Ureter (tissue), 1 donor: ENCODE measurements at places on chromosomes 11 and 22. TPM values are rescaled to one million over a fixed set of nuclear protein-coding genes. Genes with fewer than 3 reads are reported as not detected.
A peak's percentile ranks its signal among the peaks of the same experiment; 100 is the strongest.

DNA sequence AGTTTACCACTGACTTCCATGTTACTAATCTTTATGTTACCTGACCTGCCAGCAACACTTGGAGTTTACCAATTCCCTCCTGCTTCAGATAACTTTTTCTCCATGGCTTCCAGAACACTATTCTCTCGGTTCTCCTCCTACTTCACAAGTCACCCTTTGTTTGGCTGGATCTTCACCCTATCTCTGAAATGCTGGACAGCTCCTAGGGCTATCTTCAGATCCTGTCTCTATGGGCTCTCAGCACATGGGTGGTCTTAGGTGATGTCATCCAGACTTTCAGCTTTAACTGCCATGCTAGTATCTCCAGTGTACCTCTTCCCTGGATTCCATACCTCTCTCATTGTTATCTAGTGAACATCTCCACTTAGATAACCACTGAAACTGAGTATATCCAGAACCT, 12.2 kb upstream of the VWCE start:
- no peak for DNase-seq

GRCh38 chr11:9367551-9367950, 16.9 kb upstream of the IPO7 start:
- no peak for DNase-seq

- no peak for DNase-seq
Observed at GRCh38 chr11:131754671-131755070, 384.3 kb downstream of the NTM start.

GRCh38 chr22:41772645-41773044, 27.8 kb upstream of the CCDC134 start:
- no peak for DNase-seq

- DNase-seq = no peak
Observed at GRCh38 chr11:64661146-64661545, 61.9 kb downstream of the NRXN2 start.

DNA sequence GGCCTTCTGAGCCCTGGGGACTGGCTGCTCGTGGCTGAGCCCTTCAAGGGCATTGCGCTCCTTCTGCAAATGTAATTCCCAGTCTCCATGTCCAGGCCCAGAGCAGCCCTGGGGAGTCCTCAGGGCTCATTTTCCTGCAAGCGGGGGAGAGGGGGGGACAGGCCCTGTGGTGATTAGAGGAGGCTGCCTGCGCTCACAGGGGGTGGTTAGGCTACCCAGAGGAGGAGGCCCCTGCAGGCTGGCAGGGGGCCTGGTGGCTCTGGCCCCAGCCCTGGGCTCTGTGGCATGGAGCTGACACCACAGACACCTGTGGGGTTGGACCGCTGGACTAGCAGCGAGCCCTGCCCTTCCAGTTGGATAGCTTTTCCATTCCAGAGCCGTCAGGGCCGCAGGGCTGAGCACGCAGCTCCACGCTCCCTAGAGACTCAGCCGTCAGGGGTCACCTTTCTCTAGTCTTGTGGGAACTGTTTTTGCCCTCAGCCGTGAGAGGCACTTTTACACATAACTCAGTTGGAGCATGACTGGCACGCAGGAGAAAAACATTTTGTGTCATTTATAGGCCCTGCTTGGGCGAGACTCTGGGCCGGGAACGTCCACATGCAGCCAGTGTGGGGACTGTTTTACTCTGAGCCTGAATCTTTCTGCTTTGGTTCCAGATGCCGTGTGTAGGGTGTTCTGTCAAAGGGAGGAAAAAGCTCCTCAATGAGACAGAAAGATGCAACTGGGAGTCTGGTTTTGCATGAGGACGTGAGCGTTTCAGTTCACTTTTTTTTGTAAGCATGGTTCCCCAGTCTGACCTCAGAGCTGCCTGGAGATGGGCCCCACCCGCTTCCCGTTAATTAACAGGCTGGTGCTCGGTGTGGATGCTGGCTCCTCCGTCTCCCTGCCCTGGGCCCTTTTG, 58.1 kb downstream of the LRP5 start:
- no peak for DNase-seq

GRCh38 chr11:98003606-98004371, 1017.0 kb upstream of the CNTN5 start:
- DNase-seq = no peak

DNA sequence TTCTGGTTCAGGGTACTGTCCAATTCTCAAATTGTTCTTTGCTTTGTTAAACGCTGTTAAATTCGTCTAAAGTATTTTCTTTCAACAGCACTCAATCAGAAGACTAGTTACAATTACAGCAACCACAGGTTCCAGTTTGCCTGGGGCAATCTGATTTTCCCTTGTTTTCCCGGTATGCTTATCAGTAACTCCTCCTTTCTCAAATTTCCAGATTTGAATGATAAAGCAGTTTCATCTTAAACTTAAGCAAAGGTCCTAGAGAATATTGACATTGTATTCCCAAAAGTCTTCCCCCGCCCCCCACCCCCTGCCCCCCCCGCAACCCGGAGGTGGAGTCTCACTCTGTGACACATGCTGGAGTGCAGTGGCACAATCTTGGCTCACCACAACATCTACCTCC, 10.5 kb upstream of the USP28 start:
- DNase-seq = no peak

DNA sequence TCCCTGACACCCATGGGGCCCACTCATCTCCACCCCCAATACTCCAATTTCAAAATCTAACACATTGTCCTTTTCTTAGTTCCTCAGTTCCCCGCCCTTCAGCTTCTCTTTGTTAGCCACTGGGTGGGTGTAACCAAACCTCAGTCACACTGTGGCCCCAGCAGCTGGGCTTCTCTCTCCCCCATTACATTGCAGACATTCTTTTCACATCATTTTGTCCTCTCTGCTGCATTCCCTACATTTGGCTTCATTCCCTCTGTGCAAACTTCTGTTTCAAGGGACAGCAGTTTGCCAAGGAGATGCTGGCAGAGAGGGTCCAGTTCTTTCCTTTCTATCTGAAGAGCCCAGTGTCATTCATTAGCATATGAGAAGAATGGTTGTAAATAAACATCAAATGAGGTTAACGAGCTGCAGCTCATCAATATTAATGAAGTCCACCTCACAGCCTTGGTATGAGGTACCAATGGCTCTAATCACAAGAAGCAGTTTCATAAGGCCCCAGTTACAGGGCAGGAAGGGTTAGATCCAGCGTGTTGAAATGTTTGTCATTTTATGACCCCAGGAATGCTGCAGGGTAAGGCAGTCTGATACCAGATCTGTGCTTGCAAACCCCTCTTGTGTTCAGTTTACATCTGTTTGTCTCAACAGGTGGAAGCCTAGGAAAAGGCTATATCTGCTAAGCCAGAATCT, 72.3 kb downstream of the ARFGAP2 start:
- no peak for DNase-seq

DNA sequence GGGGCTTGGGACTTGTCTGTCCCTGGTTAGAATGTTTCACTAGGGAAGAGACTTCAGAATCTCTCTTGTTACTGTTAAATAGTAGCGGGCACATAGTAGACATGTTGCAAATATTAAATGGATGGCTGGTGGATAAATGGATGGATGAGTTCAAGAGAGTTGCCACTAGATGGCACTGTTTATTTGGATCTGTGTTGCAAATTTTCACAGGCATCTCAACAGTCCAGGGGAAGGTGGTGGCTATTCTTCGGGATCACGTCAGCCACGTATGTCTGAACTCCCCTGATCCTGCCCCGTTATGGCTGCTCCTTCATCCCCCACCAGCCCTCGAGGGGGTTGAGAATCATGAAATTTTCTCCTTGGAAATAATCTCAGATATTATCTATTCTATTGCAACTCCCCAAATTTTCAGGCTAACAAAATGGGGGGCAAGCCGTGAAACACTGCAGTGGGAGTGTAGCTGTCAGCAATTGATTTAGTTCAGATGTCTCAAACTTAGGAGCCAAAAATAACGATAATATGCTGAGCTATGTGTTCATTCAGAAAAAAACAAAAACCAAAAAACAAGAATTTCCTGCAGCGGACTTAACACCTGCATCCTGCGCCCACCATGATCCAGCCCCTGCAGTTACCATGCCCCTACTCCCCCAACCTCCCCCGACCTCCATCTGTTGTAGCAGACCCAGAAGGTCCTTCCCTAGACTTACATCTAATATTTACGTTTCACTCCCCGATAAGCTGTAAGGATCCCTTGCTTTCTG, 29.1 kb upstream of the BIRC3 start:
- no peak for DNase-seq

- no peak for DNase-seq
Observed at GRCh38 chr11:114441921-114442320, 2.7 kb downstream of the REXO2 start.

GRCh38 chr11:122159173-122159721, 43.2 kb upstream of the BLID start:
- DNase-seq = no peak

- no peak for DNase-seq
Observed at GRCh38 chr22:49514641-49515040, 313.0 kb downstream of the BRD1 start.

- DNase-seq = no peak
Observed at GRCh38 chr22:42830161-42830560, 26.9 kb downstream of the ARFGAP3 start.

DNA sequence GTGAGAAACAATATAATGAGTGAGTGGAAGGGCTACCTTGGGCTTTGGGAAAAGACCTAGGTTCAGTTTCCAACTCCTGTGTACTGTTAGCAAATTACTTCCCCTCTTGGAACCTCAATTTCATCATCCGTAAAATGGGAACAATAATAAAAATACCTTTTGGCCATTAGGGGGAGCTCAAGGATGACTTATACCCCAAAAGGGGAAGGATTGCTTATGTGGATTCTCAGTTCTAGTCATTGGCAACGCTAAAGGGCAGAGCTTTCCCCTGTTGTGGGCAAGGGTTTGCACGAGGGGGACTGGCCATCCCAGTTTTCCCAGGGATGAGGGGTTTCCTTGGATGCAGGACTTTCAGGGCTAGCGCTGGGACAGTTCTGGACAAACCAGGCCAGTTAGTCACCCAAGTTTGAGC, 3.1 kb upstream of the COMMD9 start:
- no peak for DNase-seq

DNA sequence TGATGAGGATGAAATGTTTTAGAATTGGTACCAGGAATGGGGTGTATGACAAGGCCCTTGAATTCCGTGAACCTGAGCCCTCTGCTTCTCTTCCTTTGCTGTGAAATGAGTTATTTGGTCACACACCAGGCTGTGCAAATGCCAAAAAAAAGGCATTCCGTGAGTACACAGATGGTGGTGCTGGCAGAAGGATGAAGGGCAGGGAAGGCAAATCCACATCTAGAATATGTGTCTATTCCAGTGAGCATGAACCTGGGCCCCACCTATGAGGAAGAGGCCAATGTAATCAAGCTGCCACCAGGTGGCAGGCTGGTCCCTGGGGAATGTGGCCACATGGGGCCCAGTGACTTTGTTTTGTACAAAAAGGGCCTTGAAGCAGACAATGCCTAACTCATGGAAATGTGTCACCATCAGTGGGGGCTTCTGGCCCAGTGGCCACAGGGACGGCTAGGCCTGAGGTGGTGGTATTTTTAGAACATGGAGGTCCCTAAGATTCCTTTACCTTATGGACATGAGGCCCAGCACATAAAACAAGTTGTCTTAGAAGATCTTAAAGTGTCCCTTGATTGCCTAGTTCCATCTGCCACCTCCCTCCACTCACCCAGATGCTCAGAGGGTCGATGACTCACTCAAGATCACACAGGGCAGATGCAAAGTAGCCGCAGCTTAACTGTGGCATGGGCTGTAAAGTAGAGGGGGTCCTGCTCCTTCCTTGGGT, 3.9 kb upstream of the RNF215 start:
- DNase-seq = peak; percentile 66

DNA sequence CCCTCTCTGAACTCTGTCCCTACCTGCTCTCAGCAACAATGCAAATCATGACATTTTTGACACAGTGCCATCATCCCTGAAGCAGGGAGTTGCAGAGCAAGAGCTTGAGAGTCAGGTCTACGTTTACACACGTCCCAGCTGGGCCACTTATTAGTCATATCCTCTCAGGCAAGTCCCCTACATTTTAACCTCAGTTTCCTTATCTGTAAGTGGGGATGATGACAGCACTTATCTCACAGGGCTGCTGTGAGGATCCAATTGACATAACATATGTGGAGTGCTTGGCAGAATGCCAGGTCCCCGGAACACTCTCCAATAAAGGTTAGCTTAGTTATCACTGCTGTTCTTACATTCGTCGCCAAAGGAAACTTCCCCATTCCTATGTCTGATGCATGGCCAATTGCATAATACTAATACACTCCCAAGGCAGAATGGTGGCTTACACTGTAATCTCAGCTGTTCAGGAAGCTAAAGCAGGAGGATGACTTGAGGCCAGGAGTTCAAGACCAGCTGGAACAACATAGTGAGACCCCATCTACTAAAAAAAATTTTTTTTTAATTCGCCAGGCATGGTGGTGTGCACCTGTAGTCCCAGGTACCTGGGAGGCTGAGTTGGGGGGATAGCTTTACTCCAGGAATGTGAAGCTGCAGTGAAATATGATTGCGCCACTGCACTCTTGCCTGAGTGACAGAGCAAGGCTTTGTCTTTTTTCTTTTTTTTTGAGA, 16.6 kb downstream of the ASCC2 start:
- peak; percentile 94 for DNase-seq

DNA sequence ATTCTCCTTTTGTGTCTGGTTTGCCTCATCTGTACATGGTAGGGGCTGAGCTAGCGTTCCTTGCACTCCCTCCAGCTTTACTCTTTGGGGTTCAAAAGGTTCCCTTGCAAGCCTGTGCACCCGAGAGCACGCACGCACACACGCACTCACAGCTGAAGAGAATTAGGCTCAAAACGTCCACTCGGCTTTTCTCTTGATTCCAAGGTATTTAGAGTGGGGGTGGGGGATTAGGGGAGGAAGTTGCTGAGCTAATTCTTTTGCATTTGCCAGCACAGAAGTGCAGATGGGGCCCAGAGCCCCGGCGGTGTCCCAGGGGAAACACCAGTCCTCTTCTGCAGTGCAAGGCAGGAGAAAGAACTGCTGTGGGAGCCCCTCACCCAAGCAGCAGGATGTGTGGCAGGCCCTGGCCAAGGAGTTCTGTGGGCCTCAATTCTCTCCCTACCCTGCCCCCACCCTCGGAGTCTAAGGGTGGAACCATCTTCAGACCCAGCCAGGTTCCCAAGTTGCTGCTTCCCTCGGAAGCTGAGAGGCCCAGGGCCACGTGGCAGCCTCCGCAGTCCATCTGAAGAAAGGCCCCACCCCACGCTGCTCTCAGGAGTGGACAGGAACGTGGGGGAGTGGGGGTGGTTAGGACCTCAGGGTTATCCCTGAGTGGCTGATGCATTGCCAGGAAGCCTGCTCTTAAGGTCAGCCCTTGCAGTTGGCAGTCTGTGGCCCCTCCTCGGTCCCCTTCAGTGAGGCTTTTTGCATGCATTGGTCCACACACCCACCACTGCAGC, 3.8 kb upstream of the KCNQ1OT1 start:
- DNase-seq = no peak

BTBD18 gene
- total RNA-seq = not detected

OR10D3 gene
- not detected for total RNA-seq

LINC01488 gene
- not detected for total RNA-seq

RIBC2 gene
- 2.1 TPM for total RNA-seq

POLR2F gene
- total RNA-seq = 49.5 TPM

GGTLC2 gene
- not detected for total RNA-seq

TMEM132A gene
- total RNA-seq = 8.0 TPM

BRSK2 gene
- 1.7 TPM for total RNA-seq

SCGB2A2 gene
- not detected for total RNA-seq

F2 gene
- total RNA-seq = not detected

WT1 gene
- total RNA-seq = 0.49 TPM

POGLUT3 gene
- 37.7 TPM for total RNA-seq

TMEM45B gene
- 94.3 TPM for total RNA-seq

P4HA3 gene
- 1.7 TPM for total RNA-seq

UPK2 gene
- 240 TPM for total RNA-seq

IL17REL gene
- total RNA-seq = not detected
